Activated T-cell treated with anti-CD3 and anti-CD28 coated beads, Interleukin-2, amount 50 U/mL, for 72 hours (primary cell): ENCODE measurements at places on chromosomes 6 and 20. TPM values are rescaled to one million over a fixed set of nuclear protein-coding genes. Genes with fewer than 3 reads are reported as not detected.

GRCh38 chr6:68649669-68650068 lies 14.6 kb downstream of the ADGRB3 start:
- no peak overlapping the region for H3K27ac ChIP-seq
- no peak overlapping the region for H3K4me3 ChIP-seq
- H3K4me1 ChIP-seq, result no peaks in the 10 kb centered on the region

DNA sequence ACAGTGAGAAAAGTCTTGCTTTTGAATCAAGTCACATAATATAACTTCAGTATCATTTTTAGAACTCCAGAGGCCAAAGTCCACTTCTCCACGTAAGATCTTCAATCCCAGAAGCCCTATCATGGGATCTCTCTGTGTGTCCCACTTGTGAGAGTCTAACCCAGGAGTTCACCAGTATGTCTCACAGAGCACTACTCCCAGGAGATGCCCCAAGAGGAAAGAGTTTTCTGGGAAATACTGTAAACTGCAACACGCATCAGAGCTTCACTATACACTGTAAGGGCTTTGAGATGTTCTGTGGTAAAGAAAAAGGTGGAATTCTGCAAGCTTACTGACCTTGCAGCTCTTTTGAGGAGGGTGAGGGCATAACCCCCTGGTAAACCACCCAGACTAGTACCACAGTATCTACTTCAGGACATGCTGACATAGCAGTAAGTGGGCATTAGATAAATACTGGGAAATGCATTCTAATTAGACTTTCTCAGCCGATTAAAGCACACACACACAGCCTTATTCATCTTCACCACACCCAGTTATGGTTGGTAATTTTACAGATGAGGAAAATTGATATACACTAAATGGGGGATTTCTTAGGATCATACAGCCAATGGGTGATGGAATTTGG lies 12.3 kb downstream of the DCBLD1 start:
- DNase-seq, result no peak
- H3K36me3 ChIP-seq, result no peaks in the 10 kb centered on the region
- H3K4me1 ChIP-seq, result peaks cover 14% of the 10 kb centered on the region
- H3K4me3 ChIP-seq, result no peak overlapping the region

- H3K27me3 ChIP-seq, result no peaks in the 10 kb centered on the region
- no peak overlapping the region for H3K27ac ChIP-seq
- H3K36me3 ChIP-seq, result peaks cover 2% of the 10 kb centered on the region
- H3K4me1 ChIP-seq, result peaks cover 13% of the 10 kb centered on the region
- no peak for DNase-seq
- no peak overlapping the region for H3K4me3 ChIP-seq
These were observed 22.6 kb downstream of the FOXP4 start for GRCh38 chr6:41568585-41569384.

DNA sequence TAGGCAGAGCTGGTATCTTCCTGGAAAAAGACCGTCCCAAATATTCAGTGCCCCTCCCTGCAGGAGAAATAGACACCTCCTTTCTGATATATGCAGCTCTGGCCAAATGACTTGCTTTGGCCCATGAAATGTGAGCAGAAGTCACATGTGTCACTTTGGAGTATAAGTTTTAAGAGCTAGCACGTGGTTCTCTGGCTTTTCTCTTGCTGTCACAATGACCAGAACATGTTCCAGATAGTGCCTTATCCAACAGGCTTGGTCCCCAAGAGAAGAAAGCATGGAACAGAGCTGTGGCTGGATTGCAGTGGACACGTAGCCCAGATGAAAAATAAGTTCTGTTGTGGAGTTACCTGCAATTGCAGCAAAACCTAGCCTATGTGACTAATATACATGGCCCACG lies 40.4 kb downstream of the UNC5CL start:
- H3K27ac ChIP-seq, result no peak overlapping the region
- DNase-seq, result no peak
- peaks cover 14% of the 10 kb centered on the region for H3K27me3 ChIP-seq
- H3K4me1 ChIP-seq, result no peaks in the 10 kb centered on the region
- no peaks in the 10 kb centered on the region for H3K36me3 ChIP-seq

DNA sequence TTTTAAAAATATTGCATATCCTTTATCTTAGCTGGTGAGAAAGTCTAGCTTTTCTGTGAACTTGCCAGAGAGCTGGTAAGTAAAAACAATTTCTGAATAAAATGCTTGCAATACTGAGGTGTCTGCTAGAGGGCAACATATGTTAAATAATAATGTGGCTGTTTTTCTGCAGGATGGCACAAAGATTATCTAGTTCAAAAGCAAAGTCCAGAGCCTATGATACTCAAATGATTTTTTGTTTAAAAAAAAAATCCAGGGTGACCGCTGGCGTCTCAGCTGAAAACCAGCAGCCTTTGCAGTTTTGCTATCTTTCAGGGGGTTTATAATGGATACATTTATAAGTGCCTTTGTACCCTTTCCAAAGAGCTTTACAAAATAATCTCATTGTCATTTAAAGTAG lies 194.9 kb downstream of the PHACTR1 start:
- no peaks in the 10 kb centered on the region for H3K36me3 ChIP-seq
- peaks cover 9% of the 10 kb centered on the region for H3K27me3 ChIP-seq
- DNase-seq, result no peak
- no peaks in the 10 kb centered on the region for H3K4me1 ChIP-seq

DNA sequence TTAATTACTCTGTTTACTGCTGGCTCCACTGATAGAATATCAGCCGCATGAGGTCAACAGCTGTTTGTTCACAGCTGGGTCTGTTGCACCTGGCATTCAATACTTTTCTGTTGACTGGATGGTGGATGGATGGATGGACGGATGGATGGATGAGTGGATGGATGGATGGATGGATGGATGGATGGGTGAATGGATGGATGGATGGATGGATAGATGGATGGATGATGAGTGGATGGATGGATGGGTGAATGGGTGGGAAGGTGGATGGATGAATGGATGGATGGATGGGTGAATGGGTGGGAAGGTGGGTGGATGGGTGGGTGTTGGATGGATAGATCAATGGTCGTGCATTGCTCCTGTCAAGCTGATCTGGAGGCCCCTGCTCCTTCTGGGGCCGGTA lies 422.2 kb upstream of the SULF2 start:
- no peaks in the 10 kb centered on the region for H3K27me3 ChIP-seq
- no peak for DNase-seq
- H3K27ac ChIP-seq, result no peak overlapping the region
- H3K4me1 ChIP-seq, result no peaks in the 10 kb centered on the region
- H3K36me3 ChIP-seq, result no peaks in the 10 kb centered on the region

Gene CST4
- total RNA-seq, result not detected
